ENCODE measurements at places on chromosomes 5 and 9.

DNA sequence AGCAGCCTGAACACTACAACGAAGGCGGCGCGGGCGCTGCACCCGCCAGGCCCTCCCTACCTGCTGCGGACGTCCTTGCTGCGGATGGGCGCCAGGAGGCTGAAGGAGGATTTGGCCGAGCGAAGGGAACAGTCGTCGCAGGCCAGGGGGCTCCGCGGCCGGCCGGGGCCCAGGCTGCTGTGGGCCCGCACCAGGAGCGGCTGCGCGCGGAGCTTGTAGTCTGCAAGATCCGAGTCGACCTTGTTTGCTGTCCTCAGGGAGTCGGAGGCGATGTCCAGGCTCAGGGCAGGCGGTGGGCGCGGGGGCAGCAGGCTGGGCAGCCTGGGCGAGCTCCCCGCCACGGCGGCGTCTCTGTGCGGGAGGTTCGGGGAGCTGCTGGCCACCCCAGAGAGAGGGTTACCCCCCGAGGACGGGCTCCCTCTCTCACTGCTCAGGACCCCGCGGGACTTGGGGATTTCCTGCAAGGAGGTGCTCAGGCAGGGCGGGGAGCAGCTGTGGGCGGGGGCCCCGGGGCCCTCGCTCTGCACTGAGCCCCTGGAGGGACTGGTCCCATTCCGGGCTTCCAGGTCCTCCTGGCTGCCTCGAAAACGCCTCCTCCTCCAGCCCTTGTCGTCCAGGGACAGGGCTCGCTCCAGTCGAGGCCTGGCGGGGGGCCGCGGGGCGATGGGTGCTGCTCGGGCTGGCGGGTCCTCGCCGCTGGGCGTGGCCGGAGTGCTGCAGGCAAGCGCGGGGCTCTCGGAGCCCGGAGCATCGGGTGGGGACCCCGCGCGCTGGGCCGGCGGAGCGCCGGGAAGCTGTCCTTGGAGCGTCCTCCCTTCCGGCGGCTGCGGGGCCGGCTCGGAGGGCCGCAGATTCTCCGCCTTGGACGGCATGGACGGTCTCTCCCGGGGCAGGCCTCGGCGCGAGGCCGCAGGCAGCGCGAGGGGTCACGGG is 831 bp downstream of the INPP5E start:
- DNase-seq, result peak; percentile 20

DNA sequence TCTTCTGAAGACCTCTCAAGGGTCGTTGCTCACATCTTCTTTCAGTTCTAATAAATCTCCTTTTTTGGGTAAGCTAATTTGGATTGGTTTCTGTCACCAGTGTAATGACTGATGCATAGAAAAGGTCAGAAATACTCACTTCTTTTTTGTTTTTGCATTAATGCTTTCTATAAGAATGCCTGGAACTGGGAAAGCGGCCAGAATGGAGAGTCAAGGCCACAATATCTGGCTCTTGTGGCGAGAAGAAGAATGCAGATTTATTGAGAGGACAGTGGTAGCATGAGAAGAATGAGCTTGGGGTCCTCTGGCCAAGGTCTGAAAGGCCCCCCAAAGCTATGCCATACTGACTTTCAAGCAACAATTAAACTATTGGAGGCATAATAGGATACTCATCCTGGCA is 88.0 kb upstream of the SLC12A2 start:
- no peak for DNase-seq

- no peak for DNase-seq
These were observed 137.5 kb downstream of the RGS3 start for GRCh38 chr9:113600871-113601614.

DNA sequence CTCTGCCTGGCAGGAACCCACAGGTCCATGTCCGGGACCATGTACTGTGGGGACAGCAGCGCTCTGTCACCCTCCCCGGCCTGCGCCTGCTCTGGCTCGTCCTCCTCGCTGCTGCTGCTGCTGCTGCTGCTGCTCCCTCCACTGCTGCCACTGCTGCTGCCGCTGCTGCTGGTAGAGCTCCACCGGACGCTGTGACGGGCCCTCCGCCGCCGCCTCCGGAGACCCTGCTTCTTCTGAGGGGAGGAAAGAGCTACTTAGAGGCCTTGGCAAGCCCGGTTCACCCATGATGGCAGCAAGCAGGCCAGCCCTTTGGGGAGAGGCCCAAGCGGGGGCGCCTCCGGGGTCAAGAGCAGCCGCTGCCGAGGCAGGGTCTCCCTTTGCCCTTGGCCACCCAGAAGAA is 10.0 kb upstream of the CARD9 start:
- no peak for DNase-seq

DNA sequence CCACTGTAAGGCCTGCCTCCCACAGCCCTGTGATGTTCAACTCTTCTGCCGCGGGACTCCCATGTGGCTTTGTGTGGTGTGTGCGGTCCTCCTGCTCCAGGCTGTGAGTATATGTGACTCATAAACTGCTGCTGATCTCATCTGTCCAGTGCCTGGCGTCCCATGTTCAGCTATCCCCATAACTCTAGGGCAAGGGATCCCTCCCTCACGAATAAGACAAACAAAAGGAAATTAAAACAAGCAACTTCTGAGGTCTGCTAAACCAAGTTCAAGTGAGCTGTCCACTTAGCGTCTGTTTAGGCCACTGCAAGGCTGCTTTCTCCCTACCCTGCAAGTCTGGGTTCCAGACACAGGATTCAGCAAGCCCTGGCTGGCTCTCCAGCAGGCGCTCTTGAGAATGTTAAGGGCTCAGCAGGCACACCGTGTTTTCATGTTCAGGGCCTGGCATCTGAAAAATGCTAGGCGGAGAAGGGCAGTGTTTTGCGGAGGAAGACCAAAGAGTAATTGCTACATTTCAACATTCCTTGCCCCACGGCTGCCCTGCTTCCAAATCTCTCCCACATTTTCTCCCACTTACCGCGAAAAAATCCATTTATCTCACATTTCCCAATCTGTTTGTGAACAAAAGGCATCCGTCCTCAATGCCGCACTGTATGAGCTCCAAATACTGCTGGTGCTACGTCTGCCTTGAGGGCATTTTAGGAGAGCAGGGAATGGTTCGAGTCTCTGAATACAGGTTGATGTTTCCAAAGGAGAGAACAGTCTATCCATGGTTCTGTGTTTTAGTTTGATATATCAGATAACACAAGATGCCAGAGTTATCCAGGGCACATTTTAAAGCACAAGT is 280.2 kb downstream of the SEMA5A start:
- no peak for DNase-seq

DNA sequence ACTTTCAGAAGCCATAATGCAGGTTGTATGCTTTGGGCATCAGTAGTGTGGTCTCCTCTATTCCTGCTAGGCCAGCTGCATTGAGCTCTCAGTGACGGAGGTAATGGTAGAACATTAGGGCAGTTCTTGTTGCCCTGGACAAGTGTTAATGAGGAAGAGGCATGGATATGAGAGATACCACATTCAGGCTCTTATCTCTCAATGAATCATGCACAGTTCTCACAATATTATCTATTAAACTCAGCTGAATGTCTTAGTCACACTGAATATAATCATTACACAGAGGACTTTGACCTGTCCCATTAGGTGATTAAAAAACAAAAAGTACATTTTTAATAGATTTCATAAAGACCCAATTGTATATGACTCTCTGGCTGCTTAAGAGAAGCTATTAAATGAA is 76.6 kb upstream of the SSBP2 start:
- no peak for DNase-seq

DNA sequence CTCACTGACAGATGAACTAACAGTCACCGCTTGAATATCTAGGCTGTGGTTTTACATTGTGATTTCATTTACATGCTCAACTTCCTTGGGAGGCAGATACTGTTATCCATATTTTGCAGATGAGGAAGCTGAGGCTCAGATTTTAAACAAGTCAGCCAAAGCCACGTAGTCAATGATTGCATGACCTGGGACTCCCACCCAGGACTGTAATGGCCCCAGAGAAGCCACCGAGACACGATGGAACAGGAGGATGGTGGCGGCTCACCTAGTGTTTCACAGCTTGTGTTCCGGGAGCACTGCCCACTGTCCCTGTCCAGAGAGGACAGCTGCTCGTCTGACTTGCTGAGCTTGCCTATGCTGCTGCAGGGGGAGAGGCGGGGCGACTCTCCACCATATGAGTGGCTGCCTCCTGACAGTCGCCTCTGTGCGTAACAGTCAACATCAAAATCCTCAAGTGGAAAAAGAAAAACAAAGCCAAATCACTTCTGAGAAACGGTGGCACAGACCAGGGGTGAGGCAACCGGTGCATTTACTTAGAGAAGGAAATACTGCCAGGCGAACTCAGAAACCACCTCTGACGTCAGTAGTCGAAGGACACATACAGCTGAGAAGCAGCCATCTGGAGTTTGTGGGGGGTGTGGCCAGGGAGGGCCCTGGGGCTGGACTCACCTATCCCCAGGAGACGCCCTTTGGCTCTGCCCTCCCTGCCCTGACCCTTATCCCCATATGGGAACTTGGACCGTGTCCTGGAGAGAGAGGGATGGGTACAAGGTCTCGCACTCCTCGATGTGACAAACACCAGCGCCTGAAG is 82.5 kb downstream of the PRRT1B start:
- peak; percentile 96 for DNase-seq

GRCh38 chr5:65203746-65204145 is 278.0 kb downstream of the ADAMTS6 start:
- DNase-seq, result no peak

DNA sequence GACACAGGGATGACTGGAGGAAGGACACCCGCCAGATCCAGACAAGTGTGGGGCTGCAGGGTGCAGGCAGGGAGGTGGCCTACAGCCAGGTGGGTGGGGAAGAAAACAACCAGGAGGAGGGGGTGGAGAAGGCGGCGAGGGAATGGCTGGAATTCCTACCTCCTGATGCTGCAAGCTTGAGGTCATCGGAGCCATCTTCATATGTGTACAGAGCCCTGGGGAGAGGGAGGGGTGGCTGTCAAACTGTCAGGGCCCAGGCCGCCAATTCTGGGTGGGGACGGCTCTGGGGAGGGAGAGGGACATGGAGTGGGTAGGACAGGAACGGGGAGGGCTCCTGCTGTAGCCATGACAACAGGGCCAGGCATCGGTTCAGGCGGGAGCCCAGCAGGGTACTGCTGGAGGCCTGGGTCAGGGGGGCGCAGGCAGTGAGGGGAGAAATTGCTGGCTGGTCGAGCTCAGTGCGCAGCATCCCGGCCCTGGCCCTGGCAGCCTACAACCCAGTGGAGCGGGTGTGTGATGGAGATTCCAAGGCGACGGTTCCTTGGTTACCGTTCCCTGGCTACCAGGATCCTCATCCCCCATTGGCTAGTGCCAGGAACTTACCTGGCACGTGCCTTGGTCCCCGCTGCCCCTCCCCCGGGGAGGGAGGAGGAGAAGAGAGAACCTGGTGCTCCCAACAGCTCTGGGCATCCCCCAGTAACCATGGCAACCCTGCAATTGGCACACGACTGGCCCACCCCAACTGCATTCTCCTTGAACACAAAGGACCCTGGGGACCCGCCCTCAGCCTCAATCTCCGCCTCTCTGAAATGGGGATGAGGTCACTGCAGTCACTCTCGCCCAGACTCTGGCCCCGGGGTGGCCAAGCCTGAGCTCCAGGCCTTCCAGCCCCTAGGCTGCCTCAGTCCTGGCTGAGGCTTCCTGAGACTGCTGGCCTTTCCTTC is 4.5 kb downstream of the DBN1 start:
- no peak for DNase-seq

- no peak for DNase-seq
These were observed 253.7 kb downstream of the EPB41L4A start for GRCh38 chr5:112165399-112165798.

- peak; percentile 15 for DNase-seq
These were observed 33.3 kb upstream of the DAPK1 start for GRCh38 chr9:87464110-87464991.

DNA sequence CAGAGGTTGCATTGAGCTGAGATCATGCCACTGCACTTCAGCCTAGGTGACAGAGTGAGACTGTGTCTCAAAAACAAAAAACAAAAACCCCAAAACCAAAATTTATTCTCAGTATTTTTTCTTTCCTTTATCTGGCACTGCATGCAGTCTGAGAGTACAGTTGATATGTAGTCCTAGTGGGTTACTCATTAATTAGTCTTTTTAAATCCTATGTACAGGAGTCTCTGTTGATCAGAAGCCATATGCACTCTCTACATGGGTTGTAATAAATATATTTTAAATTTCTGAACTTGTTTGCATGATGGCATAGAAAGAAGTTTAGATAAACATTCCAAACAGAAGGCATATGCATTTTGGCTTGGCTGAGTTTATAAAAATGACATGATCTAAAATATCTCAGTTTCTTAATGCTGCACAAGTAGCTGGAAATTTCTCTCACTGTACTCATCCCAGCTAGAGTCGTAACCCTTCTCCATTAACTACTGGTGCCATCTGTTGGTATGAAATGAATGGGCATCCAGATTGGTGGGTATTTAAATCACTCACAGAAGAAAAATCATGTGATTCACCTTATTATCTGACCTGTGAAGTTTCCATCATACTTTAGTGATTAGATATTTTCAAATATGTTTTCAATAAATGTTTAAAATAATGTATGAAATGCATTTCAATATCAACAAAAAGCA is 284.8 kb downstream of the CTNND2 start:
- no peak for DNase-seq

DNA sequence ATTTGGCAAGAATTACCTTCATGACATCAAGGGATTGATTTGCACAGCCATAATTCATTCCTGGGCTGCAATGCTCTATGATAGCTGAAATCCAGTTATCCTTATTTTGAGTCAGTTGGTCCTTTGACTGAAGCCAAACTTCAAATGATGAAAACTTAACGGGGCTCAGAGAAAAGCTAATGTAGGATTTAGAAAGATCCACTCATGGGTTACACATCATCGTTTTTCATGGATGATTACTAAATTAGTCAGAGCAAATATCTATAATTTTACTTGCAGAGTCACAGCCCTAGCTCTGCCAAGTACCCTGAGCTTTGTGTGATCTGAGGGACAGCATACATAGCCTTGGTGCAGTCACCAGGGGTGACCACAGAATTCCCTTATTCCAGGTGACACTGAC is 27.3 kb upstream of the MUSK start:
- no peak for DNase-seq

DNA sequence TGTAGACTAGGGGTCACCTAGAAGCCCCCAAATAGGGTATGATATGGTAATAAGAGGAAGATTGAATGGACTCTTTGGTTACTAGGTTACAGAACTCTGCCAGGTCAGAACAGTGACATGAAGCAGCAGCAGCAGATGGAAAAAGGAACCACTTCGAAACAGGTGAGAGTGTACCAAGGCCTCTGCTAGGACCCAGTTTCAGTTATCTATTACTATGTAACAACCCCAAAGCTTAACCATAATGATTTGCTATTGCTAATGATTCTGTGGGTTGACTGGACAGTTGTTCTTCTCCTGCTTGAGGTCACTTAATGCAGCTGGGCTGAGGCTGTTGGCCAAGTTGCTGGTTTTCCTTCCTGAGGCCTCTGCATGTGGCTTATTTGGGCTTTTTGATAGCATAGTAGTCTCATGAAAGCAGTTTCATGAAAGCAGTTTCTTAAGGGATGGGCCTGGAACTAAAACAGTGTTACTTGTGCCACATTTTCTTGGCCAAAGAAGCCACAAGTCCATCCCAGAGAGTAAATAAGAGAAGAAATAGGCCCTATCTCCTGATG is 17.6 kb downstream of the C9orf43 start:
- no peak for DNase-seq
